ENCODE measurements at places on chromosomes 7 and 10.
A peak's percentile ranks its signal among the peaks of the same experiment; 100 is the strongest.

DNA sequence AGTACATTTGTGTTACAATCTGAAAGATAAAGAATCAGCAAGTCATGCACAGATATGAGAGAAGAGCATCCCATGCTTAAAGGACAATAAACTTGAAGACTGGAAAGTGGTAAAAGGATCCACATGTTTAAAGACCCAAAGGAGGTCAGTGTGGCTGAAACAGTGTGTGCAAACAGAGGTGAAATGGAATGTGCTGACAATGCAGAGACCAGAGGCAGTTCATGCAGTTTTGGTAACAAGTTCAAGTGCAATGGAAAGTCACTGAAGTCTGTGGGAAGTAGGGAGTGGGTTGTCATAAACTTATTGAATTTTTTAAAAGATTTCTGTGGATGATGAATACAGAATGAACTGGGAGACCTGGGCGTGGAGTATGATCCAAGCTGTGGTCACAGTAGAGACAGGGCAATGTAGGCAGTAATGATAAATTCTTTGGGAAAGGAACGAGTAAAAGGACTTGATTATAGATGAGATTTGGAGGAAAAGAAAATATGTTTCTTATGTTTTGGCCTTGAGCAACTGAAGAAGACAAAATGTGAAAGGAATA is 408.0 kb downstream of the HGF start:
- no peak for DNase-seq

- DNase-seq, result peak; percentile 70
Observed at GRCh38 chr7:148084138-148084537, 506.4 kb upstream of the C7orf33 start.

DNA sequence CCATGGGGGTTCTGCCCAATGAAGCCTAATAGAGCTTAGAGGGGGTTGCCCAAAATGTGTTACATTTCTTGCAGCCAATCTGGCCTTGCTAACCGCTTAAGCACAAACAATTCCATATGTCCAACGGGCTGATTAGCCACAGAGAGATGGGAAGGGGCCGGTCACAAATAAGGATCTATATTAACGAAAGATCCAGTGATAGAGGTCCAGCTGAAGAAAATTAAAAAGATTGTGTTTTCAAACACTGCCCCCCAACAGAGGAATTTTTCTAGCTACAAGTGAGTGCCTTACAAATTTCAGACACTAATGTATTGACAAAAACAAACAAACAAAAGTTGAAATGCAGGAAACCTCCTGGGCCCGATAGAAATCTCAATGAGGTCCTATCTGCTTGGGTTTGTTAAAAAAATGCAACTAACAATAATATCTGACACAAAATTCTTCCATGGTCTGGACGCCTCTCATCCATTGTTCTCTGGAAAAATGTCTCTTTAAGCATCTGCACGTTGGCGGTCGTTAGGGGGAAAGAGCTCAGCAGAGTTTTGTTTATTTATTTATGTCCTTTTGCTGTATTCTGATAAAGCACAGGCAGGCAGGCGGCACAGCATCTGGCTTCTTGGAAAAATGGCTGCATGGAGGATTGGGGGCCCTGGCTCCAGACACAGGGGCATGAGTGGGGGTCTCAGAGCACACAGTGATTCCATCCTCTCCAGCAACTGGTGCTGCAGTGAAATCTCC is 402.0 kb downstream of the RPS24 start:
- DNase-seq, result no peak

DNA sequence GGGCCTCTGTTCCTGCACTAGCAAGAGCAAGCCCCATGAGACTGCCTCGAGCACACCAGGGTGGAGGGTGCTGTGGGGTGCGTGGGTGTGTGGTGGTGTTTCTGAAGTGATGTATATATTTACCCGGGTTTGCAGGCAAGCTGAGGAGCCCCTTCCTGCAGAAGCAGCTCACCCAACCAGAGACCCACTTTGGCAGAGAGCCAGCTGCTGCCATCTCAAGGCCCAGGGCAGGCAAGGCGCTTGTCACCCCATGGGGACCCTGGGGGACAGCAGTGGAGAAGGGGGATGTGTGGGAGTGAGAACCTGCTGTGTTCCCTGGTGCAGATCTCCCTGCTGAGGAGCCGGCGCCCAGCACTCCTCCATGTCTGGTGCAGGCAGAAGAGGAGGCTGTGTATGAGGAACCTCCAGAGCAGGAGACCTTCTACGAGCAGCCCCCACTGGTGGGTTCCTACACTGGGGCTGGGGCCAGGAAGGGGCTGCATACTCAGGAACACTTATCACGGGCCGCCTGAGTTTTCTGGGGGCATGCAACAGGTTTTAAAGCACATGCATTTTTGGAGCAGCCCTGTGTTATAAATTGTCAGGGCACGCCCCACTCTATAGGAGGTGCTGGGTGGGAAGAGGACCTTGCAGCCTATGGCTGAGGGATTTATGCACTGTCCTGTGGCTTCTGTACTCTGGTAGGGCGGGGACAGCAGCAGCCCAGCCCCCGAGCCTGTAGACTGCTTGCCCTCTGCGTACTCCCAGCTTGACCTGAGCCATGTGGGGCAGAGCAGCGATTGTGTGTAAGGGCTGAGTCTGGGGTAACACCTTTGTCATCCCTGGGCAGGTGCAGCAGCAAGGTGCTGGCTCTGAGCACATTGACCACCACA is 5.9 kb downstream of the PGAM2 start:
- DNase-seq, result no peak

DNA sequence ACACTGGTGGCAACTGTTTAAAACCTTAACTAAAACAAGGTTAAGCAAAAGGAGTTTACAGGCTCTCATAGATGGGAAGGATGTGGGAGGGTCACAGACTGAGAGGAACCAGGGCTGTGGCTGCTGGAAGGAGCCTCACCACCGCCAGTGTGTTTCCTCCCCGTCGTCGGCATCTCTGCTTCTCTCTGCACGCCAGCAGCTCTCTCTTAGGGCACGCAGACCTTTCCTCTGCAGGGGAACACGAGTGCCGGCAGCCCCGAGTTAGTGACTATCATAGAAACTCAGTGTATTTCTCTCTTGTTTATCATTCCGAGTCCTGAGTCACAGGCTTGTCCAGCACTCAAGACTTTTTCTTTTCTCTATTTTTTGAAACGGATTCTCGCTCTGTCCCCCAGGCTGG is 8.1 kb upstream of the SH2D4B start:
- no peak for DNase-seq

DNA sequence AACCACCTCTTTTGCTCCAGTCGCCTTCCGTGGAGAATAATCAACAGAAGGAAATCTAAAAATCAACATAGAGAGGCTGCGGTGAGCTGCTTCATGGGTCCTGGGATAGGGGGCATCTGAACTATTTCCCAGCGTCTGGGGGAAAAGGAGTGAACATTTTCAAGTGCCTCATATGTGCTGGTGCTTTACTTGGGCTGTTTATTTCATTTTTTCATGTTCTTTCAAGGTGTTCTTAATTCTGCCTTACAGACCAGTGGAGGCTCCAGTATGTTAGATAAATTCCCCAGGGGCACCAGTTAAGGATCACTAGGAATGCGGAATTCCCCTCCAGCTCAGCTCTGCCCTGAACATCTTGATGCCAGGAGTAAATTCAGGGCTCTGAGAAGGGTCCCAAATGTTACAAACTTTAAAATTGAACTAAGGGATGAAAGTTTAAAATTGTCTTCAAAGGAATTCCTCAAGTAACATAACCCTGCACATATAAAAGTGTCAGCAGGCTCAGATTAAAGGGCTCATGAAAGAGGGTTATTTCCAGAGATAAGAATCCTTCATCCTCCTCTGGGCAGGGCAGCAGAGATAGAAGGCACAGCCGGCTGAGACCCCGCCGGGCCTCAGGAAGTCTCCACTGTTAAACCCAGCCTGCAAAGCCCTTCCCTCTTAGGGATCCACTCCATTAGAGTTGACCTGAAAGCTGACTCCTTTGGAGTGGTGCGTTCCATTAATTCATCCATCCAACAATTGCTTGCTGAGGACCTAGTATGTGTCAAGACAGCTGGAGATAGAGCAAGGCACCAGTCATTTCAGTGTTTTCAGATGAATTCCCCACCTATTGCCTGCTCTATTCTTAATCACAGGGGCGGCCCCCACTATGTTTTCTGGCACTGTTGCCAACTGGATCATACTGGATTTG is 345.8 kb downstream of the KCNMA1 start:
- DNase-seq, result peak; percentile 73

- no peak for DNase-seq
Observed at GRCh38 chr7:148621563-148621962, 31.0 kb downstream of the C7orf33 start.

GRCh38 chr7:156897673-156898072 is 4.7 kb upstream of the LMBR1 start:
- peak; percentile 44 for DNase-seq

GRCh38 chr10:84478151-84478550 is 149.8 kb downstream of the CCSER2 start:
- DNase-seq, result peak; percentile 15

DNA sequence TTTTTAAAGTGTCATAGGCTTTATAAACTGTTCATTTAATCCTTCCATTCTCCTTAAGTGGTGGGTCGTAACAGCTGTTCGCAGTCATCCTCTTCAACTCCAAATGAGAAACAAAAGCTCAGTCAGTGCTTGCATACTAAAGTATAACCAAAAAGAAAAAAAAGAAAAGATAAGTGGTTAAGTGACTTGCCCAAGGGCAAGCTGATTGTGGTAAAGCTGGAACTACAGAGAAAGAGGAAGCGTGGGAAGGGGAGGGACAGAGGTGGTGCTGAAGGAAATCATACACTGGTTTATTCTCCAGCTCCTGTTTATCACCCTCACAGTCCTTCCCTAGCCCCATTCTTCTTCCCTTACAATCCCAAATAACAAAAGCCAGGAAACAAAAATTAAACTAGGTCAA is 29.6 kb downstream of the IDE start:
- no peak for DNase-seq

GRCh38 chr10:119315128-119316001 is 108.0 kb downstream of the GRK5 start:
- peak; percentile 94 for DNase-seq

- DNase-seq, result no peak
Observed at GRCh38 chr7:101698964-101699363, 69.9 kb upstream of the MYL10 start.

GRCh38 chr10:31314256-31315150 is 4.5 kb upstream of the ZEB1 start:
- DNase-seq, result no peak

GRCh38 chr7:108079276-108079647 is 50.9 kb downstream of the LAMB4 start:
- no peak for DNase-seq

DNA sequence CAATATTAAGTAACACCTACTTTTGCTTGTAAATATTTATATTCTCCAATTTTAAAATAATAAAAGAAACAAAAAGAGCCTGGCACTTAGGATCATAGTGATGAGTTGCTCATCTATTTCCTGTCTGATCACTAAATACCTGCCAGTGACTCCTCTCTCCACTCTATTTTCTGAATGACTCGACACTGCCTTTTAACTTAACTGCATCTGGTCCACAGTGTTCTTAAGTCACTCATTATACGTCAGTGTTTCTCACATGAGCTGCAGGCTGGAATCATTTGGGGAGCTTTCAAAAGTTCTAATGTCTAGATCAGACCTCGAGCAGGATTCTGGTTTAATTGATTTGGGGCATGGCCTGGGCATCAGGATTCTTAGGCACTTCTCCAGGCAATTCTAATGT is 78.0 kb upstream of the AGBL3 start:
- DNase-seq, result peak; percentile 65

DNA sequence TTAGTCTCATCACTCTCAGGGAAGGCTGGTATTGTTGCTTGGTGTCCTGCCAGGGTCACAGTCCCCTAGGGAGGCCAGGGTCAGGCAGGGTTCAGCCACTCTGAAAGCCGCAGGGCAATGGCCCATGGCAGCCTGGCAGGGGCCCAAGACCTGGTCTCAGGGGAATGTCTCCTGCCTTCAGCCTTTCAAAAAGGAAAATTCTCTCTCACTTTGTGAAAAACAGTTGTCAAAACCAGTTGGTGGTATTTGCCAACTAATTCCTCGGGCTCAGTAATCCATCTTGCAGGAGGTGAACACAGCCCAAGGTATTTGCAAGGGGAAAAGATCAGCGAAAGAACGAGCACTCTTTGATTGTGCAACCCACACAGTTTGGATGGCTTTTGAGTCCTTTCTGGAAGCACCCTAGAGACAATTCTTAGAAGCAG is 101.5 kb downstream of the JCAD start:
- DNase-seq, result peak; percentile 47
